ENCODE measurements at places on chromosomes 11 and 22. TPM values are rescaled to one million over a fixed set of nuclear protein-coding genes. Genes with fewer than 3 reads are reported as not detected.

GRCh38 chr11:60993615-60994014 lies 22.1 kb downstream of the CD6 start:
- DNase-seq = no peak

GRCh38 chr11:25119416-25119815 lies 622.6 kb downstream of the LUZP2 start:
- no peak for DNase-seq

DNA sequence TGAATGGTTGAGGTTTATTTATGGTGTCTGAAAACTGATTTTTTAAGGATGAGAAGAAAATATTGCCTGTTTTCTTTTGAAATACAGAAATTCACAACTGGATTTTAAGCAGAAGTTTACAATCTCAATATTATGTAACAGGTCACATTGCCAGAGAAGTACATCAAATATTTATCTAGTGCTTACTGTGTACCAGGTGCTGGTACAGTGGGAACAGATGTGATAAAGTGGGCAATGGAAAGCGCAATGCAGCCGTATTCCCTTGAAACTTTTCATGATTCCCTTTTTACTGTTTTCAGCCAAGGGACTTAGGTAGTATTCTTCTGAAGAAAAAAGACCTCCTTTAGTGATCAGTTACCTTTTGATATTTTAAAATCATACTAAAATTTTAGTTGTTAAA lies 49.6 kb downstream of the TTC17 start:
- no peak for DNase-seq

Gene TRAF6
- 7.2 TPM for total RNA-seq
